Left hindlimb (tissue), 1 donor: ENCODE measurements at places on chromosomes 6 and 20.
A peak's percentile ranks its signal among the peaks of the same experiment; 100 is the strongest.

GRCh38 chr6:72206606-72207005, 320.3 kb downstream of the RIMS1 start:
- DNase-seq, result no peak

GRCh38 chr6:108074057-108074358, 533 bp downstream of the OSTM1 start:
- no peak for DNase-seq

DNA sequence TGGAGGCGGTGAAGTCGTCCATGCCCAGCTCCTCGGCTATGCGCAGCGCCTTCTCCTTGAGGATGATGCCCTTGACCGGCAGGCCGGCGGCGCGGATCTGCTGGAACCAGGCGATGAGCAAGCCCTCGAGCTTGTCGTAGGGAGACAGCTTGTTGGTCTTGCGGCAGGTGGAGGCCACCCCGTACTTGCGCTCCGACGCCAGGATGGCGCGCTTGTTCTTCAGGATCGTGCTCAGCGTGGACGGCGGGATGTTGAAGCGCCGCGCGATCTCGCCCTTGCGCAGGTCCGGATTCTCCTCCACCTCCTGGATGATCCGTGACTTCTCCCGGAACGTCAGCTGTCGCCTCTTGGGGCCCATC, 435 bp downstream of the CENPB start:
- DNase-seq, result no peak

DNA sequence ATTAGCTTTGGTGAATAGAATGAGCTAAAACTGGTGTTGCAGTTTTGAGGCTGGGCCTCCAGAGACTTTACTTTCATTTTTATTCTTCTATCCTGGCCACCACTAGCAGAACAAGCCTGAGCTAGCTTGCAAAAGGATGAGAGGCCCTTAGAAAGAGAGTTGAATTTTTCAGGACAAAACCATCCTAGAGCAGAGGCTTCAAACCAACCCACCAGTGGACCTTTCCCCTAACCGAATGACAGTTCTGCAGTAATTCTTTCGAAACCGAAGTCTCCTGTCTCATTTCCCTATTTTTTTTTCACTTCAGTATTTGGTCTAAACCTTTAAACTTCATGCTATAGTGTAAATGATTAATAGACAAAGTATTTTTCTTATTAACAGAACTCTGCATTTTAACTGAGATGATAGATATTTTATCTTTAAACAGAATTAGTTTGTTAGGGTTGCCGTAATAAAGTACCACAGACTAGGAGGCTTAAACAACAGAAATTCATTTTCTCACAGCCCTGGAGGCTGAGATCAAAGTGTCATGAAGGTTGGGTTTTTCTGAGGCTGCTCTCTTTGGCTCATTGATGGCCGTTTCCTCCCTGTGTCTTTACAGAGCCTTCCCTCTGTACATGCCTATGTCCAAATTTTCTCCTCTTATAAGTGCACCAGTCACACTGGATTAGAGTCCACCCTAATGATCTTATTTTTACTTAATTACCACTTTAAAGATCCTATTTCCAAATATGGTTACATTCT, 80.6 kb upstream of the PAK5 start:
- no peak for DNase-seq

GRCh38 chr6:80962382-80962781, 790.1 kb downstream of the TENT5A start:
- DNase-seq, result no peak

DNA sequence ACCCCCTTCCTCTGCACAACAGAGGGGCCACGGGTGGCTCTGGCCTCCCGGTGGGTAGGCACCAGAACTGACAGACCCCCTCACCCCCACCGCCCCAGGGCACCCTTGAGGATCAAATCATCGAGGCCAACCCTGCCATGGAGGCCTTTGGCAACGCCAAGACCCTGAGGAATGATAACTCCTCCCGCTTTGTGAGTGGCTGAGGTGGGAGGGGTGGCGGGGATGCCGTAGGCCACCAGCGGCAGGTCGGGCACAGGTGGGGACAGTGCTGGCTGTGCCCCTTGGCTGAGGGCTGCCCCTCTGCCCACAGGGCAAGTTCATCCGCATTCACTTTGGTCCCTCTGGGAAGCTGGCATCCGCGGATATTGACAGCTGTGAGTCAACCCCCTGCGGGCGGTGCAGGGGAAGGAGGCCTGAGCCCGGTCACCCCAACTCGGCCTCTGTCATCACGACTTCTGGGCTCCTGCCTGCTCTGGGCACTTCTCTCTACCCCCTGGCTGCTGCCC, 29.1 kb downstream of the MYH7B start:
- DNase-seq, result peak; percentile 36

DNA sequence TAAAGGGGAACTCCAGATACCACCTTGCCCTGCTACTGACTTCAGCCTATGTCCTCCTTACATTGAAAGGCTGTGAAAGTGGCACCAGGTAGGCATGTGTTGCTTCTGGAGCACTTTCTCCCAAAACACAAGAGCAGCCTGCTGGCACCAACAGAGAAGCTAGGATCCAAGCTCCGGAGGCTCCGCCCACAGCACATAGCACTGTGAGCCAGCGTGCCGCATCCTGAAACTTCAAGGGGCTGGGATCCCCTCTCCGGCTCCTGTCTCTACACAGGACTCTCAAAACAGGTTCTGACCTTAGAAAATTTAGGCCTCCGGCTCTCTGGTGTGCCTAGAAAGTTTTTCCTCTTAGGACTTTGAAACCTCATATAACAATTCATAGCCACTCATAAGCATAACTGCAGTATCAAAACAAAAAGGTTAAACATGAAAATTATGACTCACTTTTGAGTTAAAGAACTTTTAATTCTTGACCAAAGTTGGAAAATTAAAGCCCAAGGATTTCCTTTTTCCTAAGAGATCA, 41.1 kb downstream of the EZR start:
- DNase-seq, result no peak

- DNase-seq, result no peak
Observed at GRCh38 chr6:85483846-85484245, 34.0 kb downstream of the NT5E start.

GRCh38 chr6:129667621-129668020, 42.4 kb downstream of the ARHGAP18 start:
- no peak for DNase-seq

- no peak for DNase-seq
Observed at GRCh38 chr6:32097364-32097763, 11.8 kb downstream of the TNXB start.

- no peak for DNase-seq
Observed at GRCh38 chr20:19691125-19691524, 66.9 kb upstream of the RIN2 start.

DNA sequence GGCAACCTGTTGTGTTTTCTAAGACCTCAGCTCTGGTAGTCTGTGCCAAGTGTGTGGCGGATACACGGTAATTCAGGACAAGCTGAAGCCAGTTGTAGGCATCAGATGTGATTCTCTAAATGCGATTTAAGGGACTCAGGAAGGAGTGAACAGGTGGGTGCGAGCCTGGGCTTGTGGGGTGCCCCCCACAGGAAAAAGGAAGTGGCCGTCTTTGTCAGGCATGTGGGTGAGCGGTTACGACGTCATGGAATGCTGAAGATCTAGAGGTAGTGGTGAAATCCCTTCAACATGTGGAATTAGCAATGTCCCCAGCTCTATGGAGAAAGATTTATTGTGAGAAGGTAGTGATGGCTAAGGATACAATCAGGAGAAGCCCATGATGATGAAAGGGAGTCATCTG, 95.1 kb upstream of the EXOC2 start:
- DNase-seq, result no peak

- no peak for DNase-seq
Observed at GRCh38 chr20:2599288-2600006, 53.0 kb upstream of the NOP56 start.

GRCh38 chr6:16486661-16487060, 248.3 kb downstream of the GMPR start:
- no peak for DNase-seq

GRCh38 chr20:19429538-19429937, 217.1 kb downstream of the SLC24A3 start:
- no peak for DNase-seq

DNA sequence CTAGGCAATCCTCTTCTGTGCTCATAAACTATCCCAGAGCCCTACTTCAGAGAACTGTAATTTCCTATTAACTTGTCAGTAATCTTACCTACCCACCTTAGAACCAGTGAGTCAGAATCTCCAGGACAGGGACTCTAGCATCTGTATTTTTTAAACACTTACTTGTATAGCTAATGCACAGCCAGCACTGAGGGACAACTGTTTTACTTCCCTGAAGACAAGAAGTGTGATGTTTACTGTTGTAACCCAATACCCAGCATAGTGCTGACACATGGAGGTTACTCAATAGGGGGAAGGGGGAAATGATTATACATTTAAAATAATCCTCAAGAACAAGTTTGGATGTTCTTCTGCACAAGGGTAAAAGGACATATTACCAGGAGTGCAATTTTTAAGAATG, 130.8 kb downstream of the BTBD9 start:
- DNase-seq, result no peak

DNA sequence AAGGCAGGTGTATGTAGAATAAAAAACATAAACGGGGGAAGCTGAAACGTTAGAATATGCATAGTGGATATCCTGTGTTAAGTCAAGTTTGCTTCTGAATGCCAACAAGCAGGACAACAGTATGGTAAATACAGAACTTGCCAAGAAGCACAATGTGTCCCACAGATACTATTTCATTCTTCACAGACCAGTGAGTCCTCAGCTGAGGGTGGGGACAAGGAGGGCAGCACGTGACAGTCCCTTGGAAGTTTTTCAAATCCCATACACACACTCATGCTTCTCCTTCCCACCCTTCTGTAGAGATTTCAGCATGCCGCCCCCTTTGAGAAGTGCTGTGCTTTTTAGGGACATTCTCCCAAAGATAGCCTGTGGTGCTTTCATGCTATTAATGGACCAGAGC, 268.5 kb upstream of the ECI2 start:
- no peak for DNase-seq

DNA sequence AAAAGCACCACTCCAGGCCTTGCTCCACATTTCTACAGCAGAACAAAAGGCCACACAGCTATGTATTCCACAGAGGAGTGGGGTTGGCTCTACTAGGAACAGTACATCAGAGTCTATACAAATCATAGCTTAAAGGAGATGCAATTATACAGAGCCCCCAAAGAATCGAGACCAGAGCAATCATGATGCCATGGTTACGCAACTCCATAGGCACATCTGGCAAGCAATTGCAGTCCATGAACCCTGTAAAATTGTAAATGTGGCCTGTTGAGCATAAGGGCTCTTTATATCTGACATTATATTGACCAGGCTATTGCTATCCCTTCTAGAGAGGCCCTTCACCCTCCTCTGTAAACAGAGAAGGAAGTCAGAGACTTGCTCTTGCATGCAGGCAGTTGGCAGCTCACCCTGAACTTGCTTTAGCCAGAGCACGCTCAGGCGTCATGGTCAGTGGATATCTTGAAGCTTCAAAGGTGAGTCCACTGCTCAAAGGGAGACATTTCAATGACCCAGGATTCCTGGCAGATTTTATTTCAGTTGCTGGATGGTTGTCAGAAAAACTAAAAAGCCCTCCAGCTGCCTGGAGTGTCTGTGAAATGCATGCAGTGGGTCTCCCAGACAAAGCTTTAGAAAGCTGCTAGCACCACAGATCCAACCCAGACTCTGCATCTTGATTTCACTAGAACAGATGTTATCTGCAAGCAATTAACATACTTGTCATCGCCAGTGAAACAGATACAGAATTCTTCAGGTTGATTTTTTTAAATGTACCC, 357.2 kb downstream of the CENPW start:
- no peak for DNase-seq
